Inflammatory macrophage treated with lipopolysaccharide for 4 hours (primary cell): ENCODE measurements at places on chromosomes 1 and 21.

- peak; percentile 90 for DNase-seq
Observed at GRCh38 chr1:206469933-206470691, at the start of gene IKBKE. TSS of gene IKBKE (plus strand) at chr1:206470476. CDS start at chr1:206473228, 2,752 bp downstream.

- no peak for DNase-seq
Observed at GRCh38 chr1:94929351-94930217, 2.7 kb upstream of the CNN3 start.

DNA sequence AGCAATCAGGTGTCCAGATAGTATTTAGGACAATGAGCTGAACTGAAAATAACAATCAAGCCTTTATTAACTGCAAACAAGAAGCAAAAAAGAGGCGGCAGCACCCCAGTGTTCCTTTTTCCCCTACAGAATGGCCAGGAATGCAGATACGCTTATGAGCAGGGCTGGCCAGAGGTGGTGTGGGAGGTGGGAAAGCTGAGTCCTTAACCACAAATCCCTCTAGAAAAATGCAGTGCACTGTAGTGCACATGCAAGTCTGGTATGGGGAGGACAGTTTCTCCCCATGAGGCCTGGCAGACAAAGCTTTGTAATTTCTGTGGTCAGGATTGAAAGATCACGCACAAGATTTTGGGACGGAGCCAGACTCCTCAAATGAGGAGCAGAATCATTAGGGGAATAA lies 10.7 kb upstream of the IFNAR1 start:
- no peak for DNase-seq

DNA sequence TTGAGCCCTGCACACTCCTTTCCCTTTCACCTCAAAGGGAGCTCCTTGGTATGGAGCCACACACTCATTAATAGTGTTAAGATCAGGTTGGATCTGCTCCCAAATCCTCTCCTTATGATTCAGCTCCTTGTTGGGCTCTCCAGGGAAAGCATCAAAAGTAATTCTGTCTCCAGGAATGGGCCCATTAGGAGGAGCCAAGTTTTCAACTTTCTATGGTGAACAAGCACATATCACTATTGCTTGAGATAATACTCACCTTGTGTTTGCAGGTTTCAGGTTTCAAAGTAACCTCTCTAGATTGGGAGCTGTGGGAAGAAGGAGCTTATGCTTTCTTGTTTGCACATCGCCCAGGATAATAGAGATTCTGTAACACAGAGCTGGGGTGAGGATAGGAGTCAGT lies 164.8 kb downstream of the TNFSF18 start:
- no peak for DNase-seq

GRCh38 chr1:40884055-40884795 lies 22.1 kb upstream of the CITED4 start:
- DNase-seq, result no peak

GRCh38 chr1:80375662-80376061 lies 1369.1 kb upstream of the ADGRL4 start:
- DNase-seq, result no peak

DNA sequence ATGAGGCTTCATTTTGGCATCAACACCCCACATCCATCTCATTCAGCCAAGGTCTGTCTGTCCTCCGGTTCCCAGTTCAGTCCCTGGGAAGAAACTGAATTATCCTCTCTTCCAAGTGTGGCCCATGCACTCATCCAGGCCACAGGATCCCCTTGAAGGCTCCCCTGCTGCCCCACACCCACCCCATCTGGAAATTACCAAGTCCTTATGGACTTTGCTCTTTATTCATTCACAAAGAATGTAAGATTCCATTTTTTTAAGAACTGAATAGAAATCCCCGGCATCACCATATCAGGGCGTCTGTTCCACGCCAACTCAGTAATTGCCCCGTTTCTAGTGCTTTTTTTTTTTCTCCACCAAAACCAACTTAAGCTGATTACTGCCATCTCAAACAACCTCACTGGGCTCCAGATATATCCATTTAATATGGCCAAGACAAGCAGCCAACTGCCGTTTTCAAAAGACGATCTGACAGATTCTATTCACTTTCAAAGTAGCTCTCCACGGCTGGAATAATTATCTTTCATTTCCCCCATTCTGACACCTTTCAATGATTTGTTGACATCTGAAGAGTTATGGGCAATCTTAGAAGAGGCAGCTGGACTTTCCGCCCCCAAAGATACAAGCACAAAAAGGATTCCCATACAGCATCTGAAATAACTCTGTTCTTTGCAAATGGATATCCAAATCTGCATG lies 55.9 kb downstream of the OLIG1 start:
- DNase-seq, result no peak

GRCh38 chr1:110125810-110126209 lies 13.6 kb downstream of the UBL4B start:
- DNase-seq, result no peak

- DNase-seq, result no peak
Observed at GRCh38 chr1:6353955-6354658, 39.5 kb downstream of the ACOT7 start.

- DNase-seq, result peak; percentile 54
Observed at GRCh38 chr1:15141935-15142539, 11.5 kb upstream of the TMEM51 start.

GRCh38 chr1:203491664-203492063 lies 2.3 kb upstream of the OPTC start:
- no peak for DNase-seq

GRCh38 chr1:1361233-1361981 lies 3.1 kb upstream of the MXRA8 start:
- DNase-seq, result no peak

DNA sequence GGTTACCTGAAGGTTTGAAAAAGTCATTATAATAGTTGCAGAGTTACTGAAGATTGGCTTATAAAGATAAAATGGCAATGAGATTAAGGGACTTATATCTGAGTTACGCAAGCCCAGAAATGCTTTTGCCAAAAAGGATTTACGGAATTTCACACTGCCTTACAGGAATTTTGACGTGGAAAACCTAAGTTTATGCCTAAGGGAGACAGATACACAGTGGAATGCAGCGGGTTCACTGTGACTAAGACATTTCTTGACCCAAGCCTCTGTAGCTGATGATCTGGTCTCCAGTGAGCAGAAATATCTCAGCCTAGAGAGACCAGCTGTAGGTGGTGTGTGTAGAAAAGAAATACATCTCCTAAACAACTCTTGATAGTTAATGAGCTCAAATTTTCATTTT lies 10.1 kb upstream of the EXO1 start:
- DNase-seq, result no peak

GRCh38 chr1:15941899-15942660 lies 33.8 kb downstream of the ZBTB17 start:
- DNase-seq, result no peak

- no peak for DNase-seq
Observed at GRCh38 chr21:36510911-36511310, 31.0 kb upstream of the CLDN14 start.

DNA sequence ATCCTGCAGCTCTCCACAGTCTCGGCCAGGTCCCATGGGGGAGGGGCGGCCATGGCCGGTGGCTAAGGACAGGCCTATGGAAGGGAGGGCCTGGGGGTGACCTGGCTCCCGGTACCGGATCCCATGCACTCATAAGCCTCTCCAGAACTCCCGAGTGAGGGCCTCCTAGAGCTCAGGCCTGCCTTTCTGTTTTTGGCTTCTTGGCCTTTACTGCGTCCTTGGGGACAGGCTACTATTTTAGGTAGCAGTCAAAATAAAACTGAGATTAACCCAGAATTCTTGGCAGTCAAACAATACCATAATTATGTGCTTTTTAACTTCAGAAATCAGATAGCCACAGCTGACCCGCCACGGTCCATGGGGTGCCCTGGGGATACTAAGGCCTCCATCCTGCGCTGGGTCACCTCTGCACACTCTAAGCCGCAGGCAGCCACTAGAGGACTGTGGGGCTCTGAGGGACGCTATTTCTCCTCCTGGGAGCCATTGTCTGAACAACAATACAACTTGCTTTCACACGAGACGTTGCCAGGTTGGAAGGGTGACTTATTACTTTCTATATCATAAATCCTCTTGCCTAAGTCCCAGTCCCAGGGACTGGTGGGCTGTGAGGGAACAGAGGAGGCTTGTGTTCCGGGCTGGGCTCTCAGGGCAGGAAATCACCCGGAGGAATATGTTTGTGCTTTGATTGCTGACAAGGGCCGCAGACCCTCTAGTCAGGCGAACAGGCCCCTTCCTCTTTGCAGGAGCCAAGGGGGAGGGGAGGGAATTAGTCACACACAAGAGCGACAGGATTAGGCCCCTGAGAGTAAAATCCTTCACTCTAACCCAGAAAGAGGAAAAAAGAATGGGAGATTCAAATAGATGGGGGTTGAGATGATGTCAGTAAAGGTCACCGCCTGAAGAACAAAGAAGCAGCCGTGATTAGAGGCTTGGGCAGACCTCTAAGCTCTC lies 40.7 kb upstream of the BCAR3 start:
- DNase-seq, result no peak

GRCh38 chr1:178151831-178152230 lies 57.9 kb downstream of the RASAL2 start:
- DNase-seq, result peak; percentile 67

GRCh38 chr1:30417001-30417700 lies 306.2 kb downstream of the MATN1 start:
- DNase-seq, result no peak

- no peak for DNase-seq
Observed at GRCh38 chr1:12448746-12449177, 169.2 kb downstream of the DHRS3 start.

DNA sequence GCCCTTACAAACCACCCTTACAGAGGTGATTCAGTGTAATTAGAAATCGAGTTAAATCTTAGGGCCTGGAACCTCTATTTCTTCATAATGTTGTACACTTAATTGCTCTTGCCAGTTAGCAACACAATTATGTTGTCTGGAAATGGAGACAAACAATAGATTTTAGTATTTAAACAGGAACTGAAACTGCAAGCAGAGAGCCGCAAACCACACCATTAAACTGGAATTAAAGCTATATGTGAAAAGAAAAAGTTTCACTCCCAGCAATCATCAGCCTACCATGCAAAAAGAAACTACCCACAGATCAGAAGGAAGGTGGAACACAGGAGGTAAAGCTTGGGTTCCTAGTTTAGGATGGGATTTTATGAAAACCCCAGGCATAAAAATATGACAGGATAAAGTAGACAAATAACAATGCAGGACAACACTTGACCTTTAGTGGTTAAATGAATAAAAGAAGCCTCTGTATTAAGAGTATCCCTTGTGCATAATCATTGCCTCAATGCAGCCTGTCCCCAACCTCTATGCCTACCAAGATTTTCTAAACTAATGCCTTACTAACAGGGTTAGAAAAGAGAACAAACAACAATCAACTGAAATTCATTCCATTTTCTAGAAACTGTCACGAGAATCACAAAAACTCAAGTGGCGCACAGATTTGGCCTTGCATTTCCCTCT lies 304.3 kb upstream of the ESRRG start:
- DNase-seq, result no peak

- DNase-seq, result no peak
Observed at GRCh38 chr1:64546013-64546412, 76.1 kb downstream of the CACHD1 start.

- no peak for DNase-seq
Observed at GRCh38 chr1:24393892-24394291, 19.7 kb downstream of the STPG1 start.

- DNase-seq, result peak; percentile 21
Observed at GRCh38 chr1:22077728-22078127, 25.2 kb downstream of the CDC42 start.

GRCh38 chr1:44531785-44532566 lies 126.9 kb downstream of the RNF220 start:
- no peak for DNase-seq

- no peak for DNase-seq
Observed at GRCh38 chr1:201359031-201359872, 18.2 kb downstream of the TNNT2 start.

DNA sequence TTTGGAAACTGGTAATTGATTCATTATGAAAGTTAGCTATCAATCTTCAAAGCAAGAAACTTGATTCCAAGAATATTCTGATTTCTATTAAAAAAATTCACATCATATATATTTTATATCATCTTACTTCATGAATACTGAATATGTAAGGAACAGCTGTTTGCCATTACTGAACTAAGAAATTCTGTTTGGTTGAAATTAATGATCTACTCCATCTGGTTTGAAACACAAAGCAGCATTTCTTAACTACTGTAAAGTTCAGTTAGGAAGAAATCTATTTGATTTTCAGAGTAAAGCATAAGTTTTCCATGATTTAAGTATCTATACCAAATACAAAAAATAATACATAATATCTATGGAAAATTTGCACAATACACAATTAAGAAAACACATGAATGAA lies 66.0 kb upstream of the SCYL3 start:
- no peak for DNase-seq

DNA sequence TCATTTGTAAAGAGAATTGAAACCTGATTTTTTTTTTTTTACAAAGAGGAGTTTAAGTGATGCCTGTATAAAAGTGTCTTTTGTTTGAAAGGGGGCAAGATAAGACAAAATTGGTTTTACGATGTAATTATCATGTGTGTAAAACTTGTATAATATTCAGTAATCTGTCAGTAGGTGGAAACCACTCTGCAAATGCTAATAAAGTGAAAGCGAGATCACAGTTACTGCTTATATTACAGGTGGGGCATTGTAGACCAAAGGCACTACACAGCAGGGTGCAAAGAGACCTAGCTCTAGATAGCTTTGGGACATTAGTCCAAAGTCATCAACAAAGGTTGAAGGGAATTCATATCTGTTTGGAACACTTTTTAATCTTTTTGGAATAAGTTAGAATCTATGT lies 174.2 kb downstream of the LHX8 start:
- no peak for DNase-seq

DNA sequence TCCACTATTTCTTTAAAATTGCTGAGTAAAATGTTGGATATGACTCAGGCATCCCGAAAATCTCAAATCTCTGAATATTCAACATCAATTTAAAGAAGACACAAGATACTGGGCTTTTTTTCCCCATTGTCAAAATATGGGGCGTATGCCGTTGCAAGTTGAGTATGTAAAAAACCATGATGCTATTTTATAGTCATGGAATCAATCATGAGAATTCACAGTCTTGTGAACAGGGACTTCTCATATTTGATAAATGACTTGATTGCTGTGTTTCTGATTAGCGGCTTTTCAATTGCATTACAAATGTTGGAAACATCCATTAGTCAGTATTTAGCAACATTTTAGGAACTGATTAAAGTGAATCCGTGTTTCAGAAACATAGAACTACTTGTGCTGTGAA lies 45.3 kb downstream of the SETD4 start:
- DNase-seq, result no peak

GRCh38 chr1:85300140-85300539 lies 23.7 kb upstream of the BCL10 start:
- DNase-seq, result no peak

DNA sequence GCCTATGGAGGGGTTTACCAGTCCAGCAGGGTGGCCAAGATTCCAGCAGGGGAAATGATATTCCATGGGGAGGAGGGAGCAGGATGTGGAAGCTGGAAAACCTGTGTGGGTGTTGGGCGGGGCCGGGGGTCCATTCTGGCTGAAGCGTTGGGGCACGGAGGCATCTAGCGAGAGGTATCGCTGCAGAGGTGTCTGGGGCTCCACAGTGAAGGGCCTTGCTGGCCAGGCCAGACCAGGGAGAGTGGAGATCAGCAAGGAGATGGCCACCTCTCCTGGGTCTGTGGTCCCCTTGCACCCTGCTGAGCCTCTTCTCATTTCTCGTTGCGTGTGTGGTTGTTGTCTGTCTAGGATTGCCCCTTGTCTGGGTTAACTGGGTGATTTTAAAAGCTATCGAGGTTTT lies 6.2 kb downstream of the COQ8A start:
- no peak for DNase-seq
